NCI-H2081 (cell line): ENCODE measurements at places on chromosomes 2 and 18.

DNA sequence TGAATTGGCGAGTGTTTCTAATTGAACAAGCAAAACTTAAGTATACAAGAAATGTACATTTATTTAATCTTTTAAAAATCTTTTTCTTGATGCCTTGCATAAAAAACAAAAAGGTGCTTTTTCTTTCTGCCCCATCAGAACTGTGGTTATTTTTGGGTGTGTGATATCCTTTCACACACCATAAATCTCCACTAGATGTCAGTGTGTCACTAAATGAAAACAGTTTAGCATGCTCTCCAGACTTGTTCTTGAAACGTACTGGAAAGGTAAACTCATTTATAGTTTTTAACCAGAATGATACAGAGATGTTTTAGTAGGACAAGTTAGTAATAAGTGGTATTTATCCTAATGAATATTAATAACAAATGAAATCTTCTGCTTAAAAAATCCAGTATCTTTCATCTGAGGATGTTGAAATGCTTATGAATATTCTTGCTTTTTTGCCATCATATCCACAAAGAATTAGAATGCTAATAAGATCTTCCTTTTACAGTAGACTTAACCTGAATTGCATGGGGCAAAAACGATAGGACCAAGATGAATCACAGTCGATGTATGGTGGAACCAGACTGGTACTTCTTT is 96.8 kb downstream of the UBE2E3 start:
- peak; percentile 57 for DNase-seq

GRCh38 chr2:152336119-152336853 is 1.3 kb downstream of the FMNL2 start:
- DNase-seq, result peak; percentile 12

GRCh38 chr2:210727549-210727948 is 171.2 kb downstream of the CPS1 start:
- no peak for DNase-seq

GRCh38 chr2:54081574-54081973 is 33.8 kb upstream of the ACYP2 start:
- DNase-seq, result no peak

- no peak for DNase-seq
Measured at GRCh38 chr2:129605646-129606045, 373.8 kb upstream of the RAB6C start.

DNA sequence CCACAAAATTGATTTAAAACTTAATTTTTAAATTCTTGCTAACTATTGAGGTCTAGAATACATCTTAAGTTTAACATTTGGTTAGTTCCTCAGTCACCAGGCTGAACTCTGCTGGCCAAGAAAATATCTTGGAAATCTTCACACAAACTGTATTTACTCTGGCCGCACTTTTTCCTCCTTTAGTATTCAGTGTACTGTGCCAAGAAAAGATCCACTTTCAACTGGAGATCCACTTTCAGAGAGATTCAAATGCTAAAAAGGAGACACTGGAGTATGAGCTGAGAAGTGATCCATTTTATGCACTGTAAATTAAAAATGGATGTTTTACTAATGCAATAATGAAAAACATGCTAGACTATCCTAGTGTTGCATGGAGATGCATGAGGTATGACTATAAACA is 98.1 kb downstream of the ANTXR1 start:
- DNase-seq, result no peak

- DNase-seq, result no peak
Measured at GRCh38 chr2:135299165-135299564, 231.9 kb downstream of the ZRANB3 start.
